ENCODE measurements at places on chromosomes 6 and 20.

DNA sequence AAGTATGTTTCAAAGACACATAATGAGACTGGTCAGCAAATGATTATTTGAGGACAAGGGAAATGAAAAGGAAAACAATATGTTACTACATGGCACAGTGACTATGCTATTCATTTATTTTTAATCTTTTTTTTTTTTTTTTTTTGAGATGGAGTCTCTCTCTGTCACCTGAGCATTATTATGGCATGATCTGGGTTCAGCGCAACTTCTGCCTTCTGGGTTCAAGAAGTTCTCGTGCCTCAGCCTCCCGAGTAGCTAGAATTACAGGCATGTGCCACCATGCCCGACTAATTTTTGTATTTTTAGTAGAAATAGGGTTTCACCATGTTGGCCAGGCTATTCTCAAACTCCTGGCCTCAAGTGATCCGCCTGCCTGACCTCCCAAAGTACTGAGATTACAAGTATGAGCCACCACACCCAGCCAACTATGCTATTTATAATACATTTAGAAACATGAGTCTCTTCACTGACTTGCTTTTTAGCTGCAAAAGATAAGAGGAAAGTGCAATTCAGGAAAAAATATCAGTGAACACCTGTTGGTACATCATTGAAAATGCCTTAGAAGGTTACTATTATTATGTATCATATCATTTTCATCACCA is 3.4 kb downstream of the CALHM4 start:
- no peak for DNase-seq

DNA sequence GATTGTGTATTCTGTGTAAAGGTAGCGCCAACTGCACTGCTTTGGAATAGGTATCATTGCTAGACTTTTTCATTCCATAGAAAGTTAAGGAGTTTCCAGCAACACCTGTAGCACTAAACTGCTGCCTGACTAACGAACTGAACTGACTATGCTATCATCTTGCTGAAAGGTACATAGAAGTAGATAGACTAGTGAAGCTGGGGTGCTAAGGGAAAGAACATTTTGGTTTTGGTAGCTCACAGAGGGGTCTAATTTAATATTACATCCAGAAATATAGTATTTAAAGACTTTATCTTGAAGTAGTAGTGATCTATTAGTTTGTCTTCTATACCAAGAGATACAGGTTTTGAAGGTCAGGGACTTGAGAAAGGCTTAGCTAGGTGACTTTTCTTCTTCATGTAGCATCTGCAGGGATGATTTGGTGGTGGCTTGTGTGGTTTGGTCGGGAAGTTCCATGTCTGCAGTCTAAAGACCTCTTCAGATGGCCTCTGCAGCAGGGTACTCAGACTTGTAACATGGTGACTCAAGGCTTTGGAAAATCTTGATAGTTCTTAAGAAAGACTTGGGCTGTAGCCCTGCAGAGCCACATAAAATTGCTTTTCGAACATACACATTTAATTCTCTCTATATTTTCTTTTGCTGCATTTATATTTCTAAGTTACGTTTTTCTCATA is 10.2 kb downstream of the SENP6 start:
- no peak for DNase-seq

DNA sequence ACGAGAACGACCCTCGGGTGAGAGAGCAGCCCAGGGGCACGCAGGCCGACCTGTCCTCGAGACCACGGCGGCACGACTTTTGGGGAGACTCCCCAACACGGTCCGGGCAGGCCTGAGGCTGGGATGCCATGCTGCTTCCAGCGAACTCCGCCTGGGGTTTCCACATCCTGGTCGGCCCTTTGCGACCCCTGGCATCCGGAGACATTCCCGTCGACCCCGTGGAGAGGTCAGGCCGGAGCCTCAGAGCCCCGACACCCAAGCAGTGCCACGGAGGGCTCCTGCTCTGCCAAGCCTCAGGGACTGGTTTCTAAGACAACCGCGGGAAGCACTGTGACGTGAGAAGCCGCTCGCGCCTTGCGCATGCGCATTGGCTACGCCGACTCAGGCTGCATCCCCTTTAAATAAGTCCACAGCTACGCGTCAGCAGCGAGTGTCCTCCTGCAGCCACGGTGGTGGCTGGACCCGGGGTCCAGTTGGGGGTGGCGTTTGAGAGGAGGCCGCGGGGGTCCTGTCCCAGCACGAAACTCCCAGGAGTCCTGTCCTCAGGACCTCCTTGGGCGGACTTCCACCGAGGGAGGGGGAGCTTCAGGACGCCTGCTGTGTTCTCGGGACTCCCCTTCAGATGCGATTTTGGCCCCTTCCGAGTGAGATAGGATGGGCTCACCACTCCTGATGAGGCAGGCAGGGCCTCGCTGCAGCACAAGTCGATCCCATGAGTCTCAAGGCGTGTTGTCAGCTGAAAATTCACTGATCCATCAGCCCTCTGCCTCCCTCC is 1089.3 kb upstream of the DEFB115 start:
- DNase-seq, result no peak

- DNase-seq, result no peak
These were observed 131.6 kb downstream of the OGFRL1 start for GRCh38 chr6:71420095-71420692.

DNA sequence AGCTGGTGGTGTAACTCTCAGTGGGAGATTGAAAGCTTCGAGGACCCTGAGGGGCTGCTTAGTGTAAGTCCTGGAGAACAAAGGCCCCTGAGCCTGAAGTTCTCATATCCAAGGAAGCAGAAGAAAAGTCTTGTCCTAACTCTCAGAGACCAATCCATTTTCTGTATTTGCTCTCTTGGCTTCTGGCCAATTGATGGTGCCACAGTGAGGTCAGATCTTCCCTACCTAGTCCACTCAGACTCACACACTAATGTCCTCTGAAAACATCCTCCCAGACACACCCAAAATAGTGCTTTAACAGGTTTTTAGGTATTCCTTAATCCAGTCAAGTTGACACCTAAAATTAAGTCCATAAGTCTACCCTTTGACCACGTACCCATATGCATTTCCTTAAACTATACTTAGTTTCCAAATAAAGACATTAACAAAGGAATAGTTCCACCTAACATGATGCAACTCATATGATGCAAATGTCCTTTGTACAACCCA is 29.4 kb downstream of the ZNF292 start:
- peak; percentile 12 for DNase-seq

DNA sequence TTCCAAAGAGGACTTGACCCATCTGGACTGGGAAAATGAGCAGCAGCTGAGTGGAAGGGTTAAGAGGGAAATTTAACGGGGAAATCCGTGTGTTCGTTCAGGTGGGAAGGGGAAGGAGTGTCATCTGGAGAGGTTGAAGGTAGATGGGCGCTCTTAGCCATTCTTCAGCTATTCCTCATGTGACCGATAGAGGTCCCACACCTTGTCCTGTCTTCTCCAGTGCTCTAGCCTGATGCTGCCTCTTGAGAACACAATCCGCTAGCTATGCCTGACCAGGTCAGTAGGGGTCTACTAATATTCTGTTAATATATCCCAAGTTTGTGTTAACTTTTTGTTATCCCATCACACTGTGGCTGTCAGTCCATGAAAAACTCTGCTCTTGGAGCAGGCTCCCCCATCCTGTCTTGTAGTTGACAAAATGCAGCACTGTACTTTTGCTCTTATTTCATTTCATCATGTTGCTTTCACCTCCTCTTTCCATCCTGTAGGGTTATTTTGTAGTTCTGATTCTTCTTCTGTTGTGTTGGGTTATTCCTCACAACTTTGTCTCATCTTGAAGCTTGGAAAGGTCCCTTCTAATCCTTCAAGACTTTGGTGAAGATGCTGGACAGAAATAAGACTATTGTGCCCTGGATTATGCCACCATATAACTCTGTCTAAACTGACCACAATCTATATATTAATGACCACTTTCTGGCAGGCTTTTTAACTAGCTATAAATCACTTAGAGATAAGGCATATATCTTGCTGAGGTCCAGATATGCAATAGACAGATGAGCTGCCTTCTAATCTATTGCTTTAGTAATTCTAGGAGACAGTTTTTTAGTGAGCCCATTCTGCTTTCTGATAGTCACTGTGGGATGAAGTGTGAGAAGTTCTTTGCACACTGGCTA is 123.4 kb upstream of the SUPT3H start:
- DNase-seq, result no peak

GRCh38 chr6:41428336-41428995 is 93.1 kb downstream of the NCR2 start:
- DNase-seq, result no peak

DNA sequence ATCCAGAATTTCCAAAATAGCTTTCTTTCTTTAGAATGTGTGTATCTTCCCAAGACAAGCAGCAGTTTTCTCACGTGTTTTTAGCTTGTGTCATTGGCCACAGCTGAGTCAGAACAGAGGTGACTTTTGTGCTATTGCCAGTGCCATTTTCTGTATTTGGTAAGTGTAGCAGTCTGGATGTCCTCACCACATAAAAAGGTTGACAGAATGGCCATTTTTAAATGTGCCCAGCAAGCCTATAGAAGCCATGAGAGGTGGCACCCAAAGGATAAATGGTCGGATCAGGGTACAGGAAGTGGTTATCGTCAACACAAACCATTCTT is 269.5 kb upstream of the HSF2 start:
- no peak for DNase-seq

- DNase-seq, result no peak
These were observed 270 bp downstream of the PLEKHG1 start for GRCh38 chr6:150600010-150600300.

GRCh38 chr20:51220293-51220706 is 197.4 kb upstream of the KCNG1 start:
- DNase-seq, result no peak

DNA sequence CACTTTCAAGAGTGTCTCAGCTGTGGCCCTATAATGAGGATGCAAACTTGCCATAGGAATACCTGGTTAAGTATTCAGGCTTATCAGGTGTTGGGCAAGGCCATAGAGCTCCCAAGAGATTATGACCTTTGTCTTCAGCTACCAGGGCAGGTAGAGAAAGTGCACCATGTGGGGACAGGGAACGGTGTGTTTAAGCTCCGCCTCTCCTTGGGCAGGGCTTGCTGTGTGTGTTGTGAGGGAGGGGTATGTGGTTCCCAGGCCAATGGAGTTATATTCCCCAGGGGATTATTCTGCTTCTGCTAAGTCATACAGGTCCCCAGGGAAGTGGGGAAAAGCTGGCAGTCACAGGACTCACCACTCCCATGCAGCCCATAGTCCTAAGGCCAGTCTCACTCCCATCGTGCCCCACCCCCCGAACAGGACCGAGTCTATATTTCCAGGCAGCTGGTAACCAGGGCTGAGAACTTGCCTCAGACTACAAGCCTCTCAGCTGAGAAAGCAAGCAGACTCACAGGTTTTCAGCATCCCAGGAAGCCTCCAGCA is 660.2 kb downstream of the HTR1B start:
- DNase-seq, result no peak

DNA sequence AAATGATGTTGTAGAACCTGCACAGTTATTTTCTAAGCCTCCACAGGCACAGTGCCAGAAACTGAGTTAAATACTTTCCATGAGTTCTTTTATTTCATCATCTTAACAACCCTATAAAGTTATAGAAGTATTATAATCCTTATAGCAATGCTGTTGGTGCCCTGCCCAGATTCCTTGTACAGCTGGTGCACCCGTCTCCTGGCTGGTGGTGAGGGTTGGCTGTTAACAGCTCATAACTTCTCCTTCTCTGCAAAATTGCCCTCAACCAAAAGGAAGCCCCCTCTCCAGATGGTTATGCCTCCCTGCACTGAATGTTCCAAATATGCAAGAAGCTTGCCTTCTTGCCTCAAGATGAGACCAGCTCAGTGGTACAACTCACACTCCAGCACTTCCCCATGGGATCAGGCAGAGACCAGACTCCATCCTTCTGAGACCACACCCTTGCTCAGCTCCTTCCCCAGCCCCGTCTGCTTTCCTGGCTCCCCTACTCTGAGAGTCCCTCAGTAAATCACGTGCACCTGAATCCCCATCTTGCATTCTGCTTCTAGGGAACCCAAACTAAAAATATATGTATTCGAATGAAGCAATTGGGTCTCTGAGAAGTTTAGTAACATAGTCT is 304.4 kb upstream of the PLCB4 start:
- no peak for DNase-seq

- DNase-seq, result no peak
These were observed 20.8 kb downstream of the HLA-DRA start for GRCh38 chr6:32460528-32460927.

GRCh38 chr6:158409451-158409850 is 97.2 kb downstream of the TULP4 start:
- no peak for DNase-seq

GRCh38 chr6:8707956-8708772 is 272.8 kb upstream of the SLC35B3 start:
- peak; percentile 81 for DNase-seq

GRCh38 chr6:132115714-132116366 is 164.7 kb upstream of the CCN2 start:
- no peak for DNase-seq

- DNase-seq, result no peak
These were observed 5.8 kb downstream of the SNHG17 start for GRCh38 chr20:38429301-38429700.

GRCh38 chr6:53547811-53548496 is 3.1 kb upstream of the GCLC start:
- DNase-seq, result peak; percentile 94

DNA sequence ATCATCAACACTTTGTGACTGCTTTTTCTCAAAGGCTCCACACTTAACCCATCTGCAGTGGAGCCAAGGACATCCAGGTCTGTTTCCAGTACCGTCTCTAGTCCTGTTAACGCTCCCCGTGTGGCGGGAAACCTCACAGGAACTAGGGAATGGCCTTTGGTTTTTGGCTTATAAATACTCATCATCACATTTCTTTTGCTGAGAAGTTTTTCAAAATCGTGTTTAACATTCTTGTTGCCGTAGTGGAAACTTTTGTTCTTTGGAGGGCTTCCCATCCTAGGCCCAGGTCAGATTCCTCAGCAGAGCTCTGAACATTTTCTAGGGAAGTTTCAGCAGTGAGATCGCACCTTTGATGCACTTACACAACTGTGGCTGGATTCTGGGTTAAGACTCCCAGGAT is 24.6 kb downstream of the DAAM2 start:
- DNase-seq, result no peak

GRCh38 chr6:45835721-45836437 is 179.8 kb downstream of the CLIC5 start:
- no peak for DNase-seq

- no peak for DNase-seq
These were observed 198.0 kb upstream of the ZFP64 start for GRCh38 chr20:52389606-52390005.

- DNase-seq, result no peak
These were observed 186.2 kb upstream of the CDH4 start for GRCh38 chr20:61065853-61066252.

- no peak for DNase-seq
These were observed 2.4 kb upstream of the PTGIS start for GRCh38 chr20:49570161-49570827.

DNA sequence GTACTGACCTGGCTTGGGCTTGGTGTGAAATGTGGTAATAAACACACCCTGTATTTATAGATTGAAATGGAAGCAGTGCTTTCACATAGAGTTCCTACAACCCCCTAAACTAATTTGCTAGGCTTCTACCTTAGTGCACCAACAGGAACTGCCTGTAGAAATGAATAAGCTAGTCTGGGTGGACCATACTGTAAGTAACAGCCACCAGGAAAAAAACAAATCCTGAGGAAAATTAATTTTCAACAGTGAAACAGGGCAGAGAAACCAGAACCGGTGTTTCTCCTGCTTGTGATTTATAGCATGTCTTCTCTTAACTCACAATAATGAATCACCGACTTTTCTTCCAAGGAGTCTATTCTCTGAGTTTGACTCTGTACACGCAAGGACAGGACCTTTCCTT is 184.8 kb upstream of the HDAC2 start:
- DNase-seq, result no peak

Measured in NCI-H2029 (cell line).